MCF 10A (cell line): ENCODE measurements at places on chromosomes 5 and 9.

DNA sequence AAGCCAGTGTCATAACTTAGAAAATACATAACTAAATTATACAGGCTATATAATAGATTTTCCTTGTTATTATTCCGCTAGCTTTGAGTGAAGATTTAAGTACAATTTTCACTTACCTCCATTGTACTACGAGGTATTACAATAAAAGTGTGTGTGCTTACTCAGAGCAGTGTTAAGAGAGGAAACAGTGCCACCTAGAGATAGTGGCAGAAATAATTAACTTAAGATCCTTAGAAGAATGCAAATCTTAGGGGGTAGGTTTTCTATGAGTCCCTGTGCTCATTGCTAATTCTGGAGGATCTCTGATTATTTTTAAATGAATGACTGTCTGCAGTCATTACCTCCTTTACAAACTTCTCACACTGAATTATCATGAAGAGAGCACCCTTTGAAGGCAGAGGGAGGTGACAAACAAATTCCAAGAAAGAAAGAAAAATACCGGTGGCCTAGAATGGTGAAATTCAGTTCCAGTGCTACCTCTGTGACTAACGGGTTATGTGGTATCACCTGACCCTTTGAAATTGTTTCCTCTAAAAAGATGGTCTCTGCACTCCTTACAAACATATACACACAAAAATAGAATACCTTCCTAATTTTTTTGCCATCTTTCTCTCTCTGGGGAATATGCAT lies 379.8 kb downstream of the TRIM36 start:
- peak; percentile 47 for DNase-seq

DNA sequence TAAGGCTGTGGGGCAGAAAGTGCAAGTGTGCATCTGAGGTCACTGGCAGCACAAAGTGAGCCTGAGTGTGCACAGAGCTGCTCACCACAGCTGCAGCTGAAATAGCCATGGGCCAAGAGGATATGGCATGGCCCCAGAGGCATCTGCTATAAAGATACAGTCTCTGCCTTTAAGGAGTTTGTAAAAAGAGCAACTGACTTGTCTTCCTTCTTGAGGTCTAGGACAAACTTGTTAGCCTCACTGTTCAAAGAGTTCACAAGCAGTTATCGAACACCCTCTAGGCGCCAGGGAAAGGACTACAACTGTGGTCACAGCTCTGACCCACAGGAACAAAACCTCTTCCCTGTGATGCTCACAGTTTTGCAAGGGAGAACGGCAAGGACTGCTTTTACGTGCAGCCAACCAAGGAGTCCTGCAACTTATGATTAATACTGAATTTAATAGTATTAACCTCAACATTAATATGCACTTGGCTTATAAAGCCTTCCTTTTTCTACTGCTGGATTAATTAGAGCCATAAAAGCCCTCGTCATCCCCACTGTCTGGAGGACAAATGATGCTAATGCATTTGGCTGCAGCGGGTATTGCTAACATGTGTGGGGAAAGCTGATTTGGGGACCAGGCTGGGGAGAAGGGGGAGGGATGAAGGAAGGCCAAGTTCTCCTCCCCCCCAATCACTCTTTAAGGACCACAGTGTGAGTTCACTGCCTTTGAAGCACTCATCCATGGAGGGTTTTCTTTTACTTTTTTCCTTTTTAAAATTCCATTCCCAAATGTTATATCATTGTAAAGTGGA lies 189.8 kb upstream of the TRIM32 start:
- DNase-seq: no peak

DNA sequence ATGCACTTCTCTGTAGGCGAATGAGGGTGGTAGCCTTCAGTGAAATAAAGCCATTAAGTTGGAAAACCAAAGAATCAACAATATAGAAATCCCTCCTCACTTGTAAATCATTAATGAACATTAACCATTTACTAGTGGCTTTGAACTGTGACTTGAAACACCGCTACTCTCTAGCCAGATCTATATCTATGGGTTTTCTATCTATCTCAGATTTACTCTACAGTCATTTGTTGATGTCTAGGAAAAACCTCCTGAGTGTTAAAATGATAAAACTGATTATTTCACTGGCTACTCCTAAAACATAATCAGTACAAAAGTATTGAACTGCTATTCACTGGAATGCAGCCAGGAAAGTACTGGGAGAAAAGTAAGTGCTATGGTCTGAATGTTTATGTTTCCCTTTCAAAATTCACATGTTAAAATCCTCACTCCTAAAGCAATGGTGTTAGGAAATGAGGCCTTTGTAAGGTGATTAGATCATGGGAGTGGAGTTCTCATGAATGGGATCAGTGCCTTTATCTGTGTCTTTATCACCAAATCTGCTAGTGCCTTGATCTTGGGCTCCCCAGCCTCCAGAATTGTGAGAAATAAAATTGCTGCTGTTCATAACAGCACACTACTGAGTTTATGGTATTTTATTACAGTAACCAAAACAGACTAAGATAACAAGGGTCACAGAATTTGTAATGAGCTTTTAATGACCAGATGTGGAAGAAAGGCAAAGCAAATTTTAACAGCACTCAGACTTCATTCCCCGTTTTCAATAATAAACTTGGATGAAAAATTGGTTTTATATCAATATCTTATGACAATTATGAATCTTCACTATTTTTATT lies 8.6 kb upstream of the OXCT1 start:
- no peak for DNase-seq

DNA sequence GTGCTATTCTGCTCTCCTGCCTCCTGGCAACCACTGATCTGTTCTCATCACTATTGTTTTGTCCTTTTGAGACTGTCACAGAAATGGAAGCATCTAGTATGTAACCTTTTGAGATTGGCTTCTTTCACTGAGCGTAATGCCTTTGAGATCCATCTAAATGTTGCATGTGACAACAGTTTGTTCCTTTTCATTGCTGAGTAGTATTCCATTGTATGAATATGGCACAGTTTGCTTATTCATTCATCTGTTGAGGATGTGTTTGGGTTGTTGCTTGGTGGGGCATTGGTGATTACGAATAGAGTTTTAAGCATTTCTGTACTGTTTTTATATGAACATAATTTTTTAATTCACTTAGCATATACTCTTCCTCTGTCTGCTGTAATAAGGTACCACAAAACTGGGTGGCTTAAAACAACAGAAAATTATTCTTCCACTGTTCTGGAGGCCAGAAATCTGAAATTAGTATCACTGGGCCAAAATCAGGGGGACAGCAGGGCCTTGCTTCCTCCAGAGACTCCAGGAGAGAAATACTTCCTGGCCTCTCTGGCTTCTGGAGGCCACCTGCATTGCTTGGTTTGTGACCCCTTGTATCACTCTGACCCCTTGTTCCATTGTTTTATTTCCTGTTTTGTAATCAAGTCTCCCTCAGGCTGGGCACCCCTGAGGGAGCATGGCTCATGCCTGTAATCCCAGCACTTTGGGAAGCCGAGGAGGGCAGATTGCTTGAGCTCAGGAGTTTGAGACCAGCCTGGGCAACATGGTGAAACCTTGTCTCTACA lies 53.0 kb downstream of the EXOSC2 start:
- peak; percentile 13 for DNase-seq

- DNase-seq: no peak
Observed at GRCh38 chr9:97526895-97527575, 25.6 kb downstream of the TMOD1 start.

DNA sequence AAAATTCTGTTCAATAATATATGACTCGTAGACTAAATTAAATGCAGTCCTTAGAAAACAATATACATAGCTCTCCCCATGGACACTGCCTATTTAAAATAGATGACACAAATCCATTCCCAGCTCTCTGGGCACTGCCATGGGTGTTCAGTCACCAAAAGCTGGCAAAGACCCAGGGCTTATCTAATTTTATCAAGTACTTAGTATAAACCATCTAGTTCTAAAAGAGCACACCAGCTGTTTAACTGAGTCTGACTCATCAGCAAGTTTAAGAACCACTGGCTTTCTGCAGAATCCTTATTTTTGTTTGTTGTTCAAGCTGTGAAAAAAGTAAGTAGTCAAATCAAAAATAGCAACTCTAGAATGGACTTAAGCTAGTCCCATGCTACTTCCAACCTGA lies 107.6 kb downstream of the PLPP1 start:
- DNase-seq: no peak

DNA sequence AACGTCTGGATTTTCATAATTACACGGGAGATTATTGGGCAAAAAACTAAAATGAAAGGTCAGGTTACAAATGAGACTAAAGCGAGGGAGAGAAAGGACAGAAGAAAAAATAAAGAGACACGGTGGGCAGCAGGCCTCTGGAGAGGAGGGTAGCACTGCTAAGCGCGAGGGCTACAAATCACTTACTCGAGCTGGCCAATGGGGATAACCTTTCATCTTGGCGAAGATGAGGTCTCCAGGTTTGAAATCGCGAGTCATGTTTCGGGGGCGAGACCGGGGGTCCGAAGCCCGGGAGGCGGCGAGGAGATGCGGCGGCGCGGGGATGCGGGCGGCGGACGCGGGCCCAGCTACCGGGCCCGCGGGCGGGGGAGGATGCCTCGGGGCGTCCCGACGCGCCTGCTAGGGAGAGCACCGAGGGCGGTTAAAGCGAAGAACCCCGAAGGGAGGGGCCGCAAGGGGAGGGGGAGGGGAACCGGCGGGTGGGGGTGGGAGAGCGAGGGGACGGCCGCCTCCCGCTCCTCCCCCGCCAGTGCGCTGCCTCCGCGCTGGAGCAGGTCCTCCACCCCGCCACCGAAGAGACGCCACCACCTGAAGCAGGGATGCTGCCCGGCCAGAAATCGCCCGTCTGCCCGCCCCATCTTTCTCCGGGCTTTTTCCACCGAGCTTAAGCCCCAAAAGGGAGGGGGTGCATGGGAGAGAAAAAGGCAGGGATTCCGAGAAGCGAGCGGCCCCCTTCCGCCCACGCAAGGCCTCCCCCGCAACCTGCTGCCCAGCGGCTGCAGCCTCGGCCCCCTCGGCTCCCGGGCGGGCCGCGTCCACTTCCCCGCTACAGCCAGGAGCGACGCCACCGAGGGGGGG lies 610 bp downstream of the PSIP1 start:
- peak; percentile 25 for DNase-seq

GRCh38 chr9:92564982-92565381 lies 29.2 kb upstream of the ECM2 start:
- DNase-seq: no peak

- DNase-seq: no peak
Observed at GRCh38 chr5:73215531-73215890, 42.5 kb downstream of the TMEM174 start.

DNA sequence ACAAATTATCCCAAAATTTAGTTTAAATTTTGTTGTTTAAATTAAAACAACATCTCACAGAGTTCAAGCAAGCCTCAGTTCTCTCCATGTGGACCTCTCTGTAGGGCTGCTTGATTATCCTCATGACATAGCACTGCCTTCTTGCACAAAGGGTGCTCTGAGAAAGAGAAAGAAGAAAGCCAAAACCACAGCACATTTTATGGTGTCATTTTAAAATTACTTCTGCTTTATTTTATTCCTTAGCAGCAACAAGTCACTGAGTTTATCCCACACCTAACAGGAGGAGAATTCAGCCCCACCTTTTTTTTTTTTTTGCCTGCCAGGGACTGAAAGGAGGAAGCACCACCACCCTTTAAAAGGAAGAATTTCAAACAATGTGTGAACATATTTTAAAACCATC lies 12.8 kb upstream of the KCNV2 start:
- DNase-seq: no peak

GRCh38 chr9:28671000-28671399 lies 1097.7 kb upstream of the C9orf72 start:
- no peak for DNase-seq

DNA sequence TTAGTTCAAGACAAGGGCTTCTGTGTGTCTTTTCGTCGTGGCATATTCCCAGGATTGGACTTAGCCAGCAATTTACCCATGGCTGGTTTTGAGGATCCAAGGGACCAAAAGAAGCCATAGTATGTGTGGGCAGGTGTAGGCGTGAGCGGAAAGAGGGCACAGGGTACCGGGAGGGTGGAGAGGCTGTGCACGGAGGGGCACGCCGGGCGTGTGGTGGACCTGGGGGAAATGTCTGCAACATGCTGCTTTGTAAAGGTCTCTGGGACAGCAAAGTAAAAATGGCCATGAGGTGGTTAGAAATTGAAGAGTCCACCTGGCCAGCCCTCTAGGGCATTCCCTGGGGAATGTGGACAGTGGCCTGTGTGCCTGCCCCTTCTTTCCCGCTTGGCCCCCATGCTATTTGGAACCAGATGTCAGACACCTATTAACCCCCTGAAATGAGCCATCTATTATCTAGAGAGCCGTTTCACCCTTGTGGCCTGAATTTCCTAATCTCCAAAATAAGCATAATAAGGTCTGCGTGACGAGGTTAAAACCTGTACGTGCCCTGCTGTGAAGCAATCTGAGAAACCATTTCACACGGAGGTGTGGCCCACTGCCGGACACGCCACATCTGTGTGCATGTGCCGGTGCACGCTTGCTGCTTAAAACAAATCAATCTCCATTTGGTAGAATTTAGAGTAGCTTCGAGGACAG lies 5.1 kb downstream of the FLT4 start:
- DNase-seq: no peak

- DNase-seq: no peak
Observed at GRCh38 chr5:32499261-32499660, 54.7 kb upstream of the ZFR start.

DNA sequence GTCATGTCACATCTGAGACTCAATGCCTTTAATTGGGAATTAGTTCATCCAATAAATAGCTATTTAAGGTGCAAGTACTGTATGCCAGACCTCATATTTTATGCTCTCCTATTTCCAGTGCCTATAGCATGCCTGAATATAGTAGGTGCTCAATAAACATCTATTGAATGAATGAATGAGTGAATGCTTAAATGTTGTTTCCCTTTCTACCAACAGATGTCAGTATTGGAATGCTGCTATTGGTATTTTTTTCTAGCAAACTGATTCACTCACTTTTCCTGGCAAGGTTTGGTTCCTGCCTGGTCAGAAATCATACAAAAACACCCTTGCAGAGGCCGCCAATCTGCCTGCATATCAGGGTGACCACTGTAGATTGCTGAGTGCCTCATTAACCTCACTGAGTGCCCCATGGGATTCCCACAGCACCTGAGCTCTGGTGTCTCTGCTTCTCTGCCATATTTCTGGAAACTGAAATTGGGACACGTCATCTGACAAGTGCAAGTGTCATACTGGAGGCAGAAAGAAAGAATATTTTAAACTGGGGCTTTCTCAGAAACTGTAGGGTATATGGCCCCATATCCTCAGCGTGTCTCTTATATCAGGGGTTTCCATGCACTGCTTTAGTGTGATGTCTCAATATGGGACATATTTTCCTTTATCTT lies 359.7 kb downstream of the TRIM32 start:
- DNase-seq: no peak

DNA sequence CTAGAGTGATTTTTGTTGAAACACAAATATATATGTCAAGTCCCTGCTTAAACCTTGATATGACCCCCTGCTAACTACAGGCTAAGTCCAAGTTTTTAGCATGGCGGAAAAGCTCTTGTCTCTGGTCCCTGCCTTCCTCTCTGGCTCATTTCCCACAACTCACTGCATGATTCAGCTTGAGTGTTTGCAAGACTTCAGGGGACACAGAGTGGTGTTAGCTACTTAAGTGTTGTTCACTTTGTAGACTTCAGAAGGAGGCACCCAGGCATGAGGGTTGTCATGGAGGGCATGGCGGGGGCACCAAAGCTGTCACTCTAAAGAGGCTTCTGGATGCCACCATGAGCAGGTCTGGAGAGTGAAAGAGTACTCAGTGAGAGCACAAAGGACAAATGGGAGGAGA lies 362.4 kb upstream of the ACTBL2 start:
- no peak for DNase-seq
